ENCODE measurements at places on chromosomes 16 and 17. TPM values are rescaled to one million over a fixed set of nuclear protein-coding genes. Genes with fewer than 3 reads are reported as not detected.
A peak's percentile ranks its signal among the peaks of the same experiment; 100 is the strongest.

DNA sequence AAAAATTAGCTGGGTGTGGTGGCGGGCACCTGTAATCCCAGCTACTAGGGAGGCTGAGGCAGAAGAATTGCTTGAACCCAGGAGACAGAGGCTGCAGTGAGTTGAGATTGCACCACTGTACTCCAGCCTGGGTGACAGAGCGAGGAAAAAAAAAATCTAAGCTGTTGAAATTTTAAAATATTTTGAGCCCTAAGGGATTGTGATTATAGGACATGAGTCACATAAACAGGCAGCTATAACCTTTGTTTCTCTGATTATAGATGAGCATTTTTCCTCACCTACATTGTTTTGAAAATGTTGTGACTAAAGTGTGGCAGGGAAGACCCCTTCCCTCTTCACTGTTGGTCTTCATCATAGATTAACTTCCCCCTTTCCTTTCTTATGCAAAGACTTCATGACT, 135.5 kb downstream of the MGAT5B start:
- no peak for DNase-seq

DNA sequence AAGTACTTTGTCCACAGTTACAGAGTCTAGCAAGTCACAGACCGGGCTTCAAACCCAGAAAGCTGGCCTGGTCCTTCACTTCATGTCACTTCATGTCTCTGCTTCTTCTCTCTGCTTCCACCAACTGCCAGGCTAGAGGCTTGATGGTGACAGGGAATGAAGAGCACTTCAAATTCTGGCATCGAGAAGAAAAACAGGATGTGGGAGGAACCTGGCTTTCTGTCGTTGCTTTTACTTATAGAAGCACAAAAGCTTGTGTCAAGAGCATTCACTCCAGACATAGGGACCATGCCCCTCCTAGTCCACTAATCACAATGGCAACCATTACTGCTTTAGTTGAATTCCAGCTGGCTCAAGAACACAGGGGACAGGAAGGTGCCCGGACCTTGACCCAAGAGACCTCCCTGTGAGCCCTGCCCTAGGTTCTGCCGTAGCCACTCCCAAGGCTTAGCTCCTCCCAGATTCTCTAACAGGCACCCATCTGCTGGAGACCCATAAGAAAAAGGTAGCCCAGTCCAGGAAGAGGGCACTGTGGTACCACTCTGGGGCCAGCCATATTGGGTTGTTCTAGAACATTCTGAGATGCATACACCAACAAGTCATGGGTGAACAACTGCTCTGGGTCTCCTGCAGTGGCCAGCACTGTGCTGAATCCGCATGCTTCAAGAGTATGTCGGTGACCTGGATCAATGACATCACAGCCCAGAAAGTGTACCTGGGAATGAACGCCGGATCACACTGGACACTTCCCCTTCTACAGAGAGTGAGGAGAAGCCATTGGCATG, 181.8 kb downstream of the C16orf95 start:
- DNase-seq = no peak

GRCh38 chr16:54632322-54633220, 298.1 kb upstream of the IRX5 start:
- no peak for DNase-seq

DNA sequence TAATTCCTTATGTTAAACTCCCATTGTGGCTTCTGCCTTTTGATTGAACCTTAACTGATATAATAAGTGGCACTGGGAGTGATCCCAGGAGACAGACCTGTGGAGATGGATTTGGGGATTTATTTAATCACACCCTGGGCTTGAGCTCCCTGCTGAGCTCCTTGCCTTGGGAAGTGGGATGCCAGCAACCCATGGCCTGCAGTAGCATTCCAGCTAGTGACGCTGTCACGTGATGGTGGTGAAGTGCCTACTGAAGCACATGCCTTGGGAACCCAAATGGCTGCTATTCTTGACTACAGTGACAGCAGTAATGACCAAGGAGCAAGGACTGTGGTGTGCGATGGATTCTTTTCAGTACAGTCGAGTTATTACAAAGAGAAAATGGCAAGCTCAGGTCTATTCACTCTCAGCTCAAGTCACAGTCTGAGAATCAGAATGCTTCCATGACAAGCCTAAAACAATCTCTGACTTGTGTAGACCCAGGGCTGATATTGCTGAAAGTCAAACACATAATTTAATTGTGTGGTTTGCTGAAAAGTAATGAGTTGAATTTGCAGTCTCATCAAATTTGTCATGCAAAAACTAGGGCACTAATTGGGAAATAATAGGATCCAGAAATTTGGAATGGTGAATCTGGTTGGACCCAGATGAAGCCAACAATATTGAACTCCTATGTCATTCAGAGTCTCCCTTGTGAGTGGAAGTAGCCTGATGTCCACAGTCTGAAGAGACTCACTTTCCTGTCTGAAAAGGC, 47.1 kb downstream of the BCL7C start:
- no peak for DNase-seq

DNA sequence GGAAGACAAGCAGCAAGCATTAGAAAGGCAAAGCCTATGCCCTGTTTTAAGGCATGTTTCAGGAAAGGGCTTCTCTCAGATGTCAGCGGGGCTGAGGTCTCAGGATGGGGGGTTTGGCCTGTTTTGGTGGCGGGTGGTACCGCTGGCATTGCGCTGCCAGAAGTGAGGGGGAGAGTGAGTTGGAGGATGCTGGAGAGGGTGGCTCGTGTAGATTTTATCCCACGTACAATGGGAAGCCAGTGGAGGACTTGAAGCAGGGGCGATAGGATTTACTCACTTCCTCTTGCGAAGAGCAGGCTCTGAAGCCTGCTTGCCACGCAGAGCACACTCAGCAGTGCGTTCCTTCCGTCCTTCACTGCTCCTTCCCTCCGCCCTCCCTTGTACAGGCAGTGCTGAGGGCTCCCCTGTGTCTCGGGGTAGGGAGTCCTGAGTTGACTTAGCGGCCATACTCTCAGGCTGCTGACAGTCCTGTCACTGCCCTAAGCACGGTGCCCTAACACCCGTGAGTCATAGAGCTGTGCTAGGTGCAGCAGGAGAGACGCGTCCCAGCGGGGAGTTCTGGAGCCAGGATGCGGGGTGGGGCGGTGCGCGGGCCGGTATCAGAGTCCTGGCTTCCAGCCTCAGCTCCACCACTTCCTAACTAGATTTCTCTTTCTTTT, 113.1 kb downstream of the SNX29 start:
- peak; percentile 54 for DNase-seq

The DNAH17 gene
- 0.33 TPM for total RNA-seq

The KRT10 gene
- total RNA-seq = 48.6 TPM

All from activated naive CD8-positive, alpha-beta T cell treated with anti-CD3 and anti-CD28 coated beads for 36 hours (primary cell).